ENCODE measurements at places on chromosomes 6 and 20.

GRCh38 chr6:7819431-7820015 is 91.1 kb downstream of the TXNDC5 start:
- DNase-seq, result no peak

- no peak for DNase-seq
Observed at GRCh38 chr6:142381845-142382378, 80.1 kb downstream of the ADGRG6 start.

- no peak for DNase-seq
Observed at GRCh38 chr20:61599541-61599992, 347.5 kb downstream of the CDH4 start.

DNA sequence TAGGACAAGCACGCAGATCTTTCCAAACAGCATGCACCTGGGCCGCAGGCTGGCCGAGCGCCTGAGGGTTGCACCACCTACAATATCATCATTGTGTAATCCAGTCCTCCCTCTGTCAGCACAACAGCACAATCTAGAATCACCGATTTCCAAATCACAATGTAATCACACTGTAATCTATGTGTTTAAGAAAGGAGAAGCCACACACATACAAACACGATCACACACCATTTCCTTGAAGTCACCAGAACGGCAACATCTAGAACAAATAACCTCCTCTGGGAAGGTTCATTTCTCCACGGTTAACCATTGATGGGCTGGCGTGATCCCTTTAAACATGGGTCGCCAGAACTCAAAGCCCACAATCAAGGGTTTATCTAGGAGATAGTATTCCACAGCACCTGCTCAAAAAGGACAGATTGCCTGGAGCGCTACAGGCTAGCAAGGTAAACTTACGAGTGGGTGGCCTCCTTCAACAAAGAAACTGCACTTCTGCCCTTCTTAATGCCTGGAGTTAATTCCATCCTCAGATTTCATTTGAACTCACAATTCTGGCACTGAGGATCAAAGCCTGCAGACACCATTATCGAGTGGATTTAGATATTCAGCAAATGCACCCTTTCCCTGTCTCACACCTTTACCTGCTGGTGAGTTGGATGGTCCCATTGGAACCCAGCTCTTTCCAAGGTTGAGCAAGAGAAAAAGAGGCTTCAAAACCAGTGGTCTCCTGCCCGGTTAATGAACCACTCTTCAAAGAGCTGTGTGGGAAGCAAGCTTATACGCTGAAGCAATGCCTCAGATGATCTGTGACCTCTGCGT is 83.8 kb upstream of the FOXQ1 start:
- DNase-seq, result no peak

DNA sequence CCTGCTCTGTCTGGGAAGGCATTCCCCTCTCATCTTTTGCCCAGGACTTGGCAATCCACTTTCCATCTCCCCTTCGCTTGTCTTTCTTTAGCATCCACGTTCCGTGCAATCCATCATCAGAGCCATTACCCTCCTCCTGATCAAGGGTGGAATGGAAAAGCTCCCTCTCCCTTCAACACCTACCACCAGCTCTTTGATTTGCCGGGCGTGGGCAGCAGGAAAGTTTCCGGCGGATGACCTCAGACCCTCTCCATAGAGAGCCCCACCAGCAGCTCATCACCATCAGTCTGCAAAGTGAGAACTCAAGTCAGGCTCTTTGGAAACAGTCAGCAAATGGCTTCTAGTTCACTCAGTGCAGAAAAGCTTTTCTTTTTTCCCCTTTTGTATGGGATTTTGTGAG is 76.2 kb downstream of the TSHZ2 start:
- no peak for DNase-seq

DNA sequence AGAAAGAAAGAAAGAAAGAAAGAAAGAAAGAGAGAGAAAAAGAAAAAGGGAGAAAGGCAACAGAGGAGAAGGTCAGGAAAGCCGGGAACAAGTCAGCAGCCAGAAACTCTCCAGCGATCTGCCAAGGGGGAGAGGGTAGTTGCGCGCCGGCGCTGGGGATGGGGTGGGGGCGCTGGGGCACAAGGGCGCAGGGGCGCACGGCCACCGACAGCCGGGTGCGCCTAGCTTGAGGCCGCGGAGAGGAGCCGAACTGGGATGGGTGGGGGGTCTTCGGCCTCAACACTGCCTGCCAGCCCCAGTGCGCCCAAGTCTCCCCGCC is 533 bp upstream of the RSPO3 start:
- no peak for DNase-seq

GRCh38 chr20:1720845-1721475 is 63.4 kb upstream of the SIRPG start:
- no peak for DNase-seq

DNA sequence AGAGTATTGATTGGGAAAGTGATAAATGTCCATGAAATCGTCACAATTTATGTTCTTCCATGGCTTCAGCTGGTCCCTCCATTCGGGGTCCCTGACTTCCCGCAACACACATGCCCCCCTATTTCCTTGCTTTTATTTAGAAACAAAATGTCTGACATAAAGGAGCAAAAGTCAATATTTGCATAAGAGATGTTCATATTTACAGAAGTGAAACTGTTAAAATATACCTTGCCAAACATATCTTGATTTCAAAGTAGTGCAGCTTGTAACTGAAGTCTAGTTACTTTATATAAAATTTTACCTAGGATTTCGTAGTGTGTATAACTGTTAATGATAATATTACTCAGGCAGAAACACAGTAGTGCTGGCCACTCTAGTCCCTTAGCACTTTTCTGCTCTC is 548.9 kb upstream of the ADGRB3 start:
- no peak for DNase-seq

DNA sequence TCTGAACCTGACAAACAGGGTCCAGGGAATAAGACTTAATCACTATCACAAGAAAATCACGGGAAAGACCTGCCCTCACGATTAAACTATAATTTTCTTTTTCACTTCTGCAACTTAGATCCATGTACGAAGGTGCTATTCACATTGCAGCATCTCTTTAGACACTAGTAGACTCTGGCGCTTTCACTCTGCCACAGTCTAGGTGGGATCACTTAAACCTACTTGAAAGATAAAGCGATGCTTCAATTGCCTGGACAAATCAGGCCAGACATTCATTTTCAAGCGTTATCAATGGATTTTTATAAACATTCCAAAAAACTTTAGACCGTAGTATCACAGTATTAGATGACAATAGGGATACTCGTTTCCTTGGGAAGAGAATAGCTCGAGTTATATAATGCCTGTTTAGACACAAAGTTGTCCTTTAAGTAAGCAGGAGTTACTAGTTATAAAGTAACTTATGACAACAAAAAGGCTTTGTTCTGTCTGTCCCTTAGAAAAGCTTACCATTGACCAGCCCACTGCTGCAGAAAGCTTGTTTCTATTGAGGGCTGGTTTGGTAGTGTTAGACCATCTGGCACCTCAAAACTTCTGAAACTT is 367.3 kb downstream of the UTRN start:
- no peak for DNase-seq
